ENCODE measurements at places on chromosomes 12 and 14. TPM values are rescaled to one million over a fixed set of nuclear protein-coding genes. Genes with fewer than 3 reads are reported as not detected.

Gene RGS6
- total RNA-seq: 0.32 TPM

Gene SLC4A8
- total RNA-seq: 0.47 TPM

Gene CBLN3
- total RNA-seq: 6.1 TPM

Gene PPP1R36
- not detected for total RNA-seq

Gene VRTN
- total RNA-seq: not detected

Gene ISM2
- total RNA-seq: not detected

Gene RFC5
- total RNA-seq: 17.2 TPM

Gene TAS2R8
- total RNA-seq: not detected

Gene BHLHE41
- 0.55 TPM for total RNA-seq

Gene VCPKMT
- 17.3 TPM for total RNA-seq

Gene KRT72
- 7.7 TPM for total RNA-seq

Gene HOXC4
- total RNA-seq: not detected

Gene KRT6C
- total RNA-seq: not detected

Gene KRT2
- 0.39 TPM for total RNA-seq

Gene CLEC12A
- total RNA-seq: not detected

Gene MAP3K9
- 6.4 TPM for total RNA-seq

Gene KIF21A
- 19.9 TPM for total RNA-seq

Gene FOXG1
- total RNA-seq: not detected

Gene P2RX7
- total RNA-seq: 7.3 TPM

Gene SPIC
- not detected for total RNA-seq

Gene SLC7A7
- 0.70 TPM for total RNA-seq

Gene E2F7
- 0.26 TPM for total RNA-seq

Gene OTX2
- total RNA-seq: not detected

Data from CD4-positive, alpha-beta memory T cell (primary cell).